ENCODE measurements at places on chromosomes 3 and 15. TPM values are rescaled to one million over a fixed set of nuclear protein-coding genes. Genes with fewer than 3 reads are reported as not detected.
A peak's percentile ranks its signal among the peaks of the same experiment; 100 is the strongest.

DNA sequence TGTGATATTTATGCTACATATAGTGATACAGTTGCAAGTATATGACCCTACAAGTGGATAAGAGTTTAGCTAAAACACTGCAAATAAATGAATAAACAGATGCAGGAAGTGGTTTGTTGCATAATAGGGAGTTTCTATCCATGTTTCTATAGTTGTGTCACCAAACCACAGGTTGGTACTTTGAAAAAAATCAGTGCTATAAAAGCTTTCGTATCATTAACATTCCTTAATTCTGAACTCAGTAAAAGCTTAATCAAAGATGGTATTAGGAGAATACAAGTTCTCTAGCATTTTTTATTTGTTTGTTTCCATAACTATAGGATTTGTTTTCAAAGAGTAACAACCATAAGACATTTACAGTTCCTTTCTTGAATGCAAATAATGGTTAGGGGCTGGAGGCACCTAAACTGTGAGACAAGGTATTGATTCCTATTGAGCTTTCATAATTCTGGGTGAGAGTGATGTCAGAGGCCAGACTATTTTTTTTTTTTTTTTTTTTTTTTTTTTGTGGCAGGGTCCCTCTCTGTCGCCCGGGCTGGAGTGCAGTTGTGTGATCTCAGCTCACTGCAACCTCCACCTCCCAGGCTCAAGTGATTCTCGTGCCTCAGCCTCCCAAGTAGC is 29.6 kb downstream of the CPOX start:
- H3K36me3 ChIP-seq = peaks cover 33% of the 10 kb centered on the region
- H3K4me1 ChIP-seq = peaks cover 90% of the 10 kb centered on the region
- H3K27me3 ChIP-seq = no peaks in the 10 kb centered on the region
- DNase-seq = no peak
- peak overlapping the region; percentile 58 for H3K4me3 ChIP-seq

GRCh38 chr15:53454843-53455721 is 304.4 kb downstream of the WDR72 start:
- DNase-seq = no peak
- no peaks in the 10 kb centered on the region for H3K4me1 ChIP-seq
- no peaks in the 10 kb centered on the region for H3K36me3 ChIP-seq
- no peak overlapping the region for H3K4me3 ChIP-seq
- H3K27ac ChIP-seq = no peak overlapping the region

The SLC28A2 gene
- not detected for total RNA-seq

The SLC25A38 gene
- total RNA-seq = 42.4 TPM

The CHST13 gene
- not detected for total RNA-seq

Measured in activated CD8-positive, alpha-beta T cell treated with anti-CD3 and anti-CD28 coated beads, Interleukin-2, amount 10 ng/mL, durations not matched to agents 7 days and 5 days (primary cell).